ENCODE measurements at places on chromosomes 1 and 21.
A peak's percentile ranks its signal among the peaks of the same experiment; 100 is the strongest.

DNA sequence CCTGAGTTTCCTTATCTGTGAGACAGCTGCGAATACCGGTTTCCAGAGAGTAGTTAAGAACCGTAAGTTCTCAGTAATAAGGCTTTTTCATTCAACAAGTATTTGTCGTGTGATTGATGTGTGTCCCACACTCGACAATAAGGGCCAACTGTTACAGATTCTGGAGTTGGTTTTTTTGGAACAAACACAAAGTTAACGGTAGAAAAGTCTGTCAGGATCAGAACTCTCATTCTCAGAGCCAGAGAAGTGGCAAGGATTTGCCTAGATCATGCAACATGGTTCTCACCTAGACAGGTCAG, 837 bp downstream of the NUDC start:
- DNase-seq: no peak

DNA sequence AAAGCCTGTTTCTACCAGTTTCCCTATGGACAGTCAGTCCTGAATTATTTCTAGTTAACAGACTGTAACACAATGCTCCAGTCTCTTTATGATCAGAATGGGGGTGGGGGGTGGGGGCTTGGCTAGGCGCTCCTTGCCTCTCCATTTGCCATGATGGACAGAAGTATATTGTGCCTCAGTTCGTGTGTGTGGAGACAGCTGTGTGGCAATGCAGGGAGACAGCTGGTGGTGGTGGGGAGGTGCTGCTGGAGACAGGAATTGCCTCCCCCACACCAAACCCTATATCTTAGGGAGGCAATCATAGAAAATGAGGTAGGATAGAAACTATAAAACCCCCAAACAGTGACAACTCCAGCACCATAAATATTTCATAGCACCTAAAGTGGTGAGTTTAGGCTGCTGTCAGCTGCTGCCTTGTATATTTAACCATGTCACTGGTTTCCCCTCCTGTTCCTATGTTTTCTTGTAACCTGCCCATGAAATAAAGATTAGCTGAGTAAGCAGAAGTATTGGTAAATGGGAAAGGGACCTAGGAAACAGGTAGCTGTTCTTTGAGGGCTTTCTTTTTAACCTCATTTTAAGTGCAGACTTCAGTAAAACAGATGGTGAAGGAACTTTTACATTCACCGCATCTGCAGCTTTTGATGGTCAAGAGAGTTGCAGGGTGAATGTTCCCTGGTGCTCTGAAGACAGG, 3.4 kb downstream of the PLXNA2 start:
- DNase-seq: no peak

DNA sequence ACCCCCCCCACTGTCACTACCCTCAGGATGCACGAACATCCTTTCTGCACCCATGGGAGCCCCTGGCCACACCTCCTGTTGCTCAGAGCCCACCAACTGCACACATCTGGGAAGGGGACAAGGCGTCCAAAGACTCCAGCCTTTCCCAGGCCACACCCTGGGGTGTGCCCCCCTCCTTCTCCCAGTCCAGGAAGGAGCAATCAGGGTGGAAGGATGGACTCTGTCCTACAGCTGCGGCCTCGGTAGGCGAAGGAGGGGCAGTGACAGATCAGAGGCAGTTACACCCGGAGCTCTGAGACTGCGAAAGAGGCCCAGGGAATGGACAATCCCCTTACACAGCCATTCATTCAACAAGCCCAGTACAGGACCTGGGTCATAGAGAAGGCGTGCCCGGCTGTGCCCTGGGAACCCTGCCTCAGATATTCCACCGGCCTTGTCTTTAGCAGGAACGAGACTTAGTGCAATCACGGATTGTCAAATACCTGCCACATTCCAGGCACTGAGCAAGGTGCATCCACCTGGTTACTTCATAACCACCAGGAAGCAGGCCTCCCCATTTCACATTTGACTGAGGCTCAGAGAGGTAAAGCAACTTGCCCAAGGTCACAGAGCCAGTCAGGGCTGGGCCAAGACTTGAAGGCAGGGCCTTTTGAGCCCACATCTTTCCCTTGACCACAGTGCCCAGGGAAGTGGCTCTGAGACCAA, 9.4 kb downstream of the HSPG2 start:
- DNase-seq: no peak

DNA sequence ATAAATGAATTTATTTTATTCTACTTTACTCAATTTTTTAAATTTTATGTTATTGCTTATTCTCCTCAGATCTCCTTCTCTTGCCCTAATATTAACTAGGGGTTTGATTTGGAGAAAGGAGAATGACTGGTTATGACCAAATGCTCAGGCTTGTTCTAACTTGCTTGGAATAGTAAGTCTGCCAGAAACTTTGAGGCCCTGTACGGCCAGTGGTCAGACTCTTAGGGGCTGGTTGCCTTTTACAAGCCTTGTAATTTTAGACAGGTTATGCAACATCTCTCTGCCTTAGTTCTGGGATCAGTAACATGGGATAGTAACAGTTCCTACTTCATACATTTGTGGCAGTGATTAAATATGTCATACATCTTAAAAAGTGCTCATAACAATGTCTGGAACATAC, 279.5 kb downstream of the DUSP10 start:
- no peak for DNase-seq

GRCh38 chr21:25572861-25573310, 34.4 kb downstream of the MRPL39 start:
- DNase-seq: no peak

- peak; percentile 3 for DNase-seq
These were observed 2.0 kb downstream of the EDARADD start for GRCh38 chr1:236395947-236396664.

GRCh38 chr1:224116131-224116530, 2.2 kb downstream of the FBXO28 start:
- DNase-seq: no peak

DNA sequence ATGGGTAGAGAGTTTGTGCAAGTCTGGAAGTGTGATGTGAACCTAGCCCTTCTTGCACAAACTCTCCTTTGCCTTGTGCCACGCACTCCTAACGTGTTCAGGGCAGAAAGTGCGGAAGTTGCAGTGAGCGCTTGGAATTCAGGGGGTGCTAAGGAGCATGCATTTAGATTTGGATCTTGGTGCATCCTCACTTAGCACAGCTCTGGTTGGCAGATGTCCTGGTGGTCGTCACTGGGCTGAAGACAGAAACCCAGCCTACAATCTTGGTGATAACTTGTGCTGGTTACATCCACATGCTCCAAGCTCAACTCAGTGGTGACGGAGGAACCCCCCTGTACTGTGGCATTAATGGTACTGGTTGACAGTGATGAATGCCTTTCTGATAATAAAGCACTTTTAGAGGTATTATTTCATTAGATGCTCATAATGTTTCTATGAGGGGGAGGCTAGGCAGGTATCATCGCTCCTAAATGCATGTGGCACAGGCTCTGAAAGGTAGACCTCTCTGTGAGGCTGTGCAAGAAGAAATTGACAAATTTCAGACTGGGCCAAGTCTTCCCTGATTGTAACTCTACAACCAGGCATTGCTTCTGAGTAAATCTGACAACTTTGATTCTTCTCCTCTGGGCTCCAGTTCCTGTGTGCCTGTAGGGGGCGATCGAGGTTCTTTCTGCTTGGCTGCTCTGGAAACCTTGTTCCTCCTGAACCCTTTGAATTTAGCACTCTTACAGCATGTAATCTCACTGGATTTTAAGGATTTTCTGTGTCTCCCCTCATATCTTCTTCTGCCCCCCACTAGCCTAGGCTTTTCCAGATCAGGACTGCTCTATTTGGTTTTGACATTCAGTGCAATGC, 40.6 kb downstream of the MAPKAPK2 start:
- peak; percentile 54 for DNase-seq

DNA sequence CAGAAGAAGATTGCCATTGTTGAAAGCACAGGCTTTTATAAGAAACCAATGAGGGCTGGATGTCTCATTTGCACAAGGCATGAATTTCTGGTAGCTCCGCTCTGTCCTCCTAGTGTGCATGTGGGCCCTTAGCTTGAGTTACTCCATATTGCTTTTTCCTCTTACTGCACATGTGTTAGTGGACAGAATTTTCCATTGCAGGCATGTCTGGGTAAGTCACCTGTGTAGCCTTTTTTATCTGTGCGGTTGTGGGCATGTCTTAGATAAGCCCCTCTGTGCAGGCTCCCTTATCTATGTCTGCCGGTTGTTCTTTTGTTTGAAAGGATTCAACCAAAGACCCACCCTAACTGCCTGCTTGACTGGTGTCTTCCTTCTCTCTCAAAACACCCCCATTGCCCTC, 7.2 kb upstream of the CLCA1 start:
- no peak for DNase-seq

GRCh38 chr1:182169203-182169602, 107.7 kb upstream of the ZNF648 start:
- no peak for DNase-seq

GRCh38 chr1:186476264-186477040, 15.5 kb upstream of the PDC start:
- DNase-seq: no peak

- no peak for DNase-seq
These were observed 232.8 kb upstream of the PTBP2 start for GRCh38 chr1:96488777-96489176.

GRCh38 chr1:75501577-75502295, 109.2 kb downstream of the SLC44A5 start:
- no peak for DNase-seq

DNA sequence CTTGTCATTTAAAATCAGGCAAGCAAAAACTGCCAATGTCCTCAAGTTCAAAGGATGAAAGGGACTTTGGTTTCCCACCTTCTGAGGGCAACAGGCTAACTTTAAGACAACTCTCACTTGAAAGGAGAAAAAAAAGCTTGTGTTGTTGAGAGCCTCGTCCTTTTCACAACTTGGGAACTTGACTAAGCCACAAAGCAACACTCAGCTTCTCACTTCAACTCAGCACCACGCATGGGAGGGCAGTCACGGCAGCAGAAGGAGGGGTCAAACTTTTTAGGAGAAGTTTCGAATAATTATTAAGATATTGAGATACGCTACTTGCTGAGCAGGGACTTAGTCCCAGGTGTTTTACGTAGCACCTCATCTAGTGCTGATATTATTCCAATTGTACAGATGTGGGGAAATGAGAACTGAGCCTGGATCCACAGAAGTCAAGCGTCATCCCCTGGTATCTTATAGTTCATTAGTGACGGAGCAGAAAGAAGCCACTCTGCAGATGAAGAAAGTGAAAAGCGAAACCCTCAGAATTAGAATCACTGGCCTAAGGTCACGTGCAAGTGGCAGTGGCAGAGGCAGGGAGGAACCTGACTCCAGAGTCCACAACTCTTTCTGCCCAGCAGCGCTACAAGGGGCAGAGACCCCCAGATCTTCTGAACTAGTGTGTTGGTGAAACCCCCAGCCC, 83.6 kb downstream of the JAK1 start:
- no peak for DNase-seq

DNA sequence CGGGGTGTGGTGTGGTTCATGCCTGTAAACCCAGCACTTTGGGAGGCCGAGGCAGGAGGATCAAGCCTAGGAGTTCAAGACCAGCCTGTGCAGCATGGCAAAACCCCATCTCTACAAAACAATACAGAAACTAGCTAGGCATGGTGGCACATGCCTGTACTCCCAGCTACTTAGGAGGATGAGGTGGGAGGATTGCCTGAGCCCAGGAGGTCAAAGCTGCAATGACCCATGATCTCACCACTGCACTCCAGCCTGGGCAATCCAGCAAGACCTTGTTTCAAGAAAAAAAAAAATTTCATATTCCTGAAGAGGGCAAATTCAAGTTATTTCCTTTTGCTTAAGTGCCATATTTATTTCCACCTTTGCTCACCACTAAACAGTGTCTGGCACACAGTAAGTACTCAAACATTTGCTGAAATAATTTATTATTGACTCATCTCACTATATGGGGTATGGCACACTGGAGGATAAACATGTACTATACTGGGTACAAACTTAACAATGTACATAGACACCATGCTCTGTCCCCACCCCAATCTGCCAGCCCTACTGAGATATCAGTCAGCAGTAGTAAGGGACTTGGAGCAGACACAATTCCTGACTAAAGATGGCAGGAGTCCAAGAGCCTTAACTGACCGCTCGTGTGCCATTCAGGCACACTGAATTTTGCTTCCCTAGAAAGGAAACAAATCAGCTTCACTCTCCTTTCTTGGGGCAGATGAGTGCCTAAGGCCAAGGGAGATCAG, 15.5 kb downstream of the MEAF6 start:
- DNase-seq: no peak

GRCh38 chr1:157091668-157092273, 7.8 kb downstream of the ETV3L start:
- no peak for DNase-seq

DNA sequence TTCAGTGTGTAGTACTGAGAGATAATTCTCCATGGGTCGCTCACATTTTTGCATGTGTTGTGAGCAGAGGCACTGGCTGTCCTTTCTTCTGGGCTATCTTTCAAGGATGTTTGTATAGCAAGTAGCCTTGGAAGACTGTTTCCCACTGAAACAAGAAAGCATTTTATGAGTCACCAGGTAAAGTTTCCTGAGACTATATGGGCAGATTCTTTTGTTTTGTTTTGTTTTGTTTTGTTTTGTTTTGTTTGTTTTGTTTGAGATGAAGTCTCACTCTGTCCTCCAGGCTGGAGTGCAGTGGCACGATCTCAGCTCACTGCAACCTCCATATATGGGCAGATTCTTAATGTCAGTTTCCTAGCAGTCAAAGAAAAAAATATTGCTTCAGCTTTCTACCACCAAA, 912.6 kb downstream of the TTLL7 start:
- no peak for DNase-seq

DNA sequence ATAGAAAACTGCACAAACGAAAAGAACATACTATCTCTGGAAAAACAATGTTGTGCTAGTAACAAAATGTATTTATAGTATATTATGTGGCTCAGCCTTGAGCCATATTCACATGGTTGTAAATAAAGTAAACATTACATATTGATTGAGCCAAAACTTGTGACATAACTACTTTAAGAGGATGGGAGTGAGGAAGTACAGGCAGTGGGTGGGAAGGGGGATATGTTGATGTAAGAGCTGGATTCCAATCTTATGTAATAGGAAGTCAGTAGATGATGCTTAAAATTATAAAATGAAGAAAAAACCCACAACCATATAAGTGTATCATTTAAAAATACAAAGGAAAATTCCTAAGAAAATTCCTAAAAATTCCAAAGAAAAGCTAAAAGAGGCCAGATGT, 42.7 kb downstream of the RHOU start:
- no peak for DNase-seq

DNA sequence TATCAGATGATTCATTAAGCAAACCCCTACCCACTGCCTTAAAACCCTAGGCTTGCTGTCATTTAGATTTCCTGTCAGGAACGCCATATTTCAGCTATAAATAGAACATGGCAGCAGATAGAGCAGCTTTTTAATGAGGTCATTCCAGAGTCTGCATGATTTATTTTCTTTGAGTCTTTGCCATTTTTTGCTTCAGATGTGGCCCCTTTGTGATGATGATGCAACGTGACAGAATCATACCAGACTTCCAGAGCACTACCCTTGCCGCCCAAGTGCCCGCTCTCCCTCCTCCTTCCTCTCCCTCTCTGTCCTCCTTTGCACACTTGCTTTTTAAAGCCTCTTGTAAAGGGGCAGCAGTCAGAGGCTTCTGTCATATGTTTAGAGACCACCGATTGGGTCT, 55.5 kb upstream of the TRIM67 start:
- DNase-seq: no peak
